ENCODE measurements at places on chromosomes 2 and 18.
A peak's percentile ranks its signal among the peaks of the same experiment; 100 is the strongest.

DNA sequence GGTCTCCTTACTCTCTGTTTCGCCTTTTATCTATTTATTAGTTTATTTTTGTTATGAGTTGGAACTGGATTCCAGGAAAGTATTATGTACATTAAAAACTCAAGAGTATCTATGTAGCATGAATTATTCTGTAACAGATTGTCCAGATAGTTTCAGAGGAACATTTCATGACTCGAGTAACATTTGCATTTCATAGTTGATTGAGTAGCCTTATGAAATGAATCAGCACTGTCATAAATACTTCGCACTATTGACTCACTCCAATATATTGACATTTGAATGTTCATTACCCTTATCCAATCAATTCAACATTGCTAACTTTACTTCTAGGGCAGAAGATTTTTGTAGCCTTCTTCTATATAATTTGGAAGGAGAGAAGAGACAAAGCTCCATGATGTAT is 11.3 kb upstream of the VRK2 start:
- DNase-seq = no peak

DNA sequence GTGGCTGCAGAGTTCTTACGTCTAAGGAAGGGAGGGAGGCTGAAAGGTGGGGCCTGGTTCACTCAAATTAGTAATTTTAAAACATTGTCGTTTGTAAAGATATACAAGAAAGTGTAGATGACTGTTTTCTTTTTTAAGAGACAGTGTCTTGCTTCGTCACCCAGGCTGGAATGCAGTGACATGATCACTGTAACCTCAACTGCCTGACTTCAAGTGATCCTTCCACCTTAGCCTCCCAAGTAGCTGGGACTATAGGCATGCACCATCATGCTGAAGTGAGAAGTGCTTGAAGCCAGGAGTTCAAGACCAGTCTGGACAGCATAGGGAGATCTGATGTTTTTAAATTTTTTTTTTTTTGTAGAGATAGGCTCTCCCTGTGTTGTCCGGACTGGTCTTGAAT is 52.9 kb downstream of the HNRNPLL start:
- DNase-seq = no peak

- DNase-seq = peak; percentile 53
Observed at GRCh38 chr2:69680001-69680675, 36.6 kb upstream of the AAK1 start.

GRCh38 chr2:181570833-181571661 is 85.9 kb downstream of the CERKL start:
- no peak for DNase-seq

DNA sequence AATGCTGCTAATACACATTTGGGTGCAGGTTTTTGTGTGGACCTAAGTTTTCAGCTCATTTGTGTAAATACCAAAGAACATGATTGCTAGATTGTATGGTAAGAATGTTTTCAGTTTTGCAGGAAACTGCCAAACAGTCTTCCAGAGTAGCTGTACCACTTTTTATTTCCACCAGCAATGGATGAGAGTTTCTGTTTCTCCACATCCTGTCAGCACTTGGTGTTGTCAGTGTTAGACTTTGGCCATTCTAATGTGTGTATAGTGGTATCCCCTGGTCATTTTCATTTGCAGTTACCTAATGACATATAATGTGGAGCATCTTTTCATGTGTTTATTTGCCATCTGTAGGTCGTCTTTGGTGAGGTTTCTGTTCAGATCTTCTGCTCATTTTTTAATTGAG is 336.4 kb downstream of the GBX2 start:
- no peak for DNase-seq

DNA sequence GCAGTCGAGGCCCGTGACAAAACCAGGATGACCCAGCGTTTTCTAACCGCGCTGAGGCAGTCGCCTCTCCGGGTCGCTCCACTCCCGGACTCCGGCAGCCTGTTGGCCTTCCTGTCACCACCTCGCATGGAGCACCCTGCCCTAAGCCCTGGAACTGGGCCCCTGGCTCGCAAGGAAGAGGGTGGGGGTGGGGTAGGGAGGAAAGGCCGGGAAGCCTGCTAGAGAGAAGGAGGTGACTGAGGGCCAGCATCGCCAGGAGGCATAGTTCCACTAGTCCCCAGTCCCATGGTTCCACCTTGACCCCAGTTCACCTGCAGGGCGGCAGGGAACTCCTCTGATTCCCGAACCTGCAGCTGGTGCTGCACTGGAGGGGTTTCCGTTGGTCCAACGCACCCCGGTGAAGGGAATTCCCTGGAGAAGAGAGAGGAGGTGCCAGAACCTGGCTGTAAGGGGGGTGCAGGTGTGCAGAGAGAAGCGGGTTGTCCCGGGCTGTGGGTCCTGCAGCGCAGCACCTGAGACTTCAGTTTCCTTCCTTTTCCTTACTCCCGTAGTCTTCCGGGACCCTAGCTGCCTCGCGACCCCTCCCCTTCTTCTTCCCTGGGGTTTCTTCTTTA is 11.8 kb upstream of the EN1 start:
- no peak for DNase-seq

GRCh38 chr2:134648586-134648985 is 70.2 kb downstream of the TMEM163 start:
- no peak for DNase-seq

- DNase-seq = no peak
Observed at GRCh38 chr2:140770645-140771044, 1360.2 kb downstream of the LRP1B start.

DNA sequence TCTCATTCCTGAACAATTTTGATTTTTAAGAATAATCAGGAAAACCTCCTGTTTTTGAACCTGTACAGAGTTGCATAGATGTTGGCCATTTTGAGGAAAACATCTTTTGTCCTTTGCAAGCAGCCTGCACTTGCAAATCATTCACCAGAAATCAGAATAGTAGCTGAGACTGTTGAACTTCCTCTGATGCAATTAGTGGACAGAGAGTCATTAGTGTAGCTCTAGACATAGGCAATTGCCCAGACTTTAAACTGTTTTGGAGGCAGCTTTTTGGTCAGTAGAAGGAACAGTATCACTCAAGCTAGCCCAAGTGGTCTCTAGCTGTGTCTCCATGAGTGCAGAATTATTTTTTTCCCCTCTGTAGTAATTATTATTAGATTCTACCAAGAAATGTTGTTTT is 326.1 kb downstream of the PIK3C3 start:
- no peak for DNase-seq

DNA sequence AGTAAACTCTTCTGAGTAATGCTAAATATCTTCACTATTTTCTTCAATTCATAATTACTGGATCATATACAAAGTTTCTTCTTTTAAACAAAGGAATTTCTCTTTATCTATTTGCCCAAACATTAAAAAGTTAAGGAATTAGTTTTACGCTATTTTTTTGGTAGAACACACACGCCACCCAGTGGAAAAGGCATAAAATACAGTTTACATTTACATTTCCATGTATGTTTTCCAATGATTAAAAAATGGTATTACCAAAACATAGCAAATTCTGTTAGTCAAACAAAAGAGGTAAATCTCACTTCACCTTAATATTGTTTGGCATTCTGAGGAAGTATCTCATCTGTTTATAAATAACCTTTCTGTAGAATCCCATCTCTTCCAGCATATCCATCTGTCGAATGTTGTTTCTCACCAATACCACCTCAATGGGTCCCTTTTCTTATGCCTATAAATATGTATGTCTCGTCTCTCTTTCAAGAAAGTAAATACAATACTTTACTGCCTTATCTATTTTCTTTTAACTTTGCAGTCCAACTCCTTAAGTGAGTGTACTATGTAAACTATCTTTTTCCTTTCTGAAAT is 7.2 kb downstream of the BOLL start:
- DNase-seq = peak; percentile 35

GRCh38 chr18:64807560-64807959 is 658.7 kb upstream of the LINC00305 start:
- DNase-seq = no peak

GRCh38 chr2:2777876-2778275 is 446.8 kb upstream of the MYT1L start:
- no peak for DNase-seq

DNA sequence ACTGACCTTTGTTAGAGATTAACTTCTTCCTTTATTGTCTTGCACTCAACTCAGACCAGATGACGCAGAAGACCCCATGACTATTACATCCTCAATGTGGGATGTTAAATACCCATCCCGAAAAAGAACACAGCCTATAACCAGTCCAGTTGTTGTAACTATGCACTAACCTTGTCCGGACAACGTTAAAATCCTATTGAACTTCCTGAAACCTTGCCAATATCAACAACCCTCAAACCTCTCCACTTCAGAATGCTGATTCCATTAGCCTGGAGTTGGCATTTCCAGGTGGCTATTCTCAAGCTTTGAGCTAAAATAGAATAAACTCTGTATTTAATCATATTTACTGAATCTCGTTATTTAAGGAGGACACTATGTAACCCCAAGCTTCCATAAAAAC is 13.6 kb downstream of the NMS start:
- DNase-seq = no peak

GRCh38 chr2:148132412-148132811 is 111.5 kb downstream of the MBD5 start:
- no peak for DNase-seq

DNA sequence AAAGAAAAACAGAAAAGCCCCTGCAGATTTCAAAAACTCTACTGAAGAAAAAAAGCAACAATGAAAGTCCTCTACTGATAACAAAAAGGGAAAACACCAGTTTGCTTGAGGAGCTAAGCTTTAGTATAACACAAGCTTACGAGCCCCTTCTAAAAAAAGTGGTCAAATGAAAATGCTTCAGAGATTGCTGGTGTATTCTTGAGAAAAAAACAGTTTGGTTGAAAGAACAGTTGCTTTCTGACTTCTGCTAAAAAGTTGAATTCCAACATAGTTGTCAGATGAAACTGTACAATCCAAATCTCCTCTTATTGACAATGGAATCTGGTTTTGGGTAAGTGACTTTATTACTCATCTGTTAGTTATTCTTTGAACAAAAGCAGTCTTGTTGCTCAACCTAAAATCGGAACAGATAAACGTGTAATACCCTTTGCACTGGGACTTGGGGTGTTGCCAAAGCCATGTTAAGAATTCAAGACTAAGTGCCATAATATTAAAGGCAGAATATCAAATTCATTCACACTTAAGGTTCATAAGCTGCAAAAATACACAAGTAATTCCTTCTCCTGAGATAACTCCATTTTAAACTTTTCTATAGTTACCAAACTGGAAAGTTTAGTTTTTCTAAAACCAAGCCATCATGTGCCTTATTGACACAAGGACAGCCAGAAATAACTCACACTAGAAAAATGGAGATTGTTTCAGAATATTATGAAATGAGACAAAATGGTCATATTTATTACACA is 45.3 kb upstream of the SPAG16 start:
- DNase-seq = no peak

DNA sequence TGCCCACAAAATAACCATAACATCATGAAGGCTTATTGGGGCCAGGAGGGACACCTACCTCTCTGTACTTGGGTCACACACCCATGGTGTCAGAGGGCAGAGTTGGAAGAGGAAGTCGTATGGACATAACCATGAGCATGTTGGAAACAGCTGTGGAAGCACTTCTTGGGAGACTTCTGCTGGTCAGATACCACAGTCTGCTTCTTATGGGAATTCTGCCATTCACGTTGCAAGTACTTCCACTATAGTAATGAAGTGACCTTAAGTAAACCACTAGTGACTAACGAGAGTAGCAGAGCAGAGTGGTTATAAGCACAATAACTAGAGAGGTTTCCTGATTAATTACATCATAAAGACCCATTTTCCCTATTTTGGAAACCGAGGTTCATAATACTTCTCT is 61.1 kb upstream of the TFPI start:
- DNase-seq = no peak

GRCh38 chr18:74804677-74805076 is 207.0 kb downstream of the ZNF407 start:
- no peak for DNase-seq

DNA sequence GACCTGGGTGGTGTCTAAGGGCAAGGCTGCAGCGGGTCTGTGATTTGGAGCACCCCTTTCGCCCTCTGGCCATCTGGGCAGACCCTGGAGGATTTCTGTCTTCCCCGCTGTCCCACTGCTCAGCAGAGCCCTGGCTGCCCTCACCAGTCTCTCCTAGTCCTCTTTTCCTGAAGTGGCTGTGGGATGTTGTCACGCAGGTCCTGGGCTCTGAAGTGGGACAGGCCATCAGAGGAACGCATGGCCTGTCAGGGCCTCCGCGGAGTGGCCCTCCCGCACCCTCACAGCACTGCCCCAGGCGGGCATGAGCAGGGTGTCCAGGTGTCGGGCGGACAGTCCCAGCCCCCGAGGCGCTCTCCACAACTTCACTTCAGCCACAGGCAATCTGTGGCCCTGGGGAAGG is 1.1 kb upstream of the TMEM185B start:
- DNase-seq = no peak

DNA sequence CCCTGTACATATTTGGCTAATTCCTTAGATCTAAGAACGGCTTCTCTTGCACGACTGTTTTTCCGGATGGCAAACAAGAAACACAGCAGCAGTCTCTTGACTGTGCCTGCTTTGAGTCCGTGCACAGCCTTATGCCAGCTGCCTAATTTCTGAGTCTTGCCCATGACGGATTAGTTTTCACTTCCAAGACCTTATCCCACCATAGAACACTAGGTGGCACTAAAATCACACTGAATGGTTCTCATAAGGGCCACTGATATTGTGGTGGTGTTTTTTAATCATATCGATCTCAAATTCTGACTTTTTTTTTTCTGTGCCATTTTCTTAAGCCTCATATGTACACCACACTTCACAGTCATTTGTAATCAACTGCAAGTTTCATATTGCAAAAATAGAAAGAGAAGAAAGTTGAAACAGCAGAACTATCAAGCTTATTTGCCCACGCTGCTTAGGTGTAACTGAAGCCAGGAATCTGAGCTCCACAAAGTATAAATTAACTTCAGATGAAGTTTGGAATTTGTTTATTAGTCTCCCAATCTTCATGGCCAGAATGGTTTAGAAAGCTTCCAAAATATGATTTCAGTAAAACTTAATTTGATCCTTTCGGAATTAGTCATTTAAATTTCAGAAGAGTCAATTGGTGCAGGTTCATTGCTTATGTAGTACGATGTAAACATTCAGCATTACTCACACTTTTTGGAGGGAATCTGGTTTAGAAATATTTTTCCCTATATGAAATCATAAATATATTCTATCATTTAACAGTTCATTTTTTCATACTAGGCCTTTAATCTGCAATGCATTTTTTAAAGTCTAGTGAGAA is 45.5 kb upstream of the SCN7A start:
- DNase-seq = peak; percentile 66

GRCh38 chr2:143504397-143504796 is 375.2 kb downstream of the ARHGAP15 start:
- DNase-seq = no peak

Data from inflammatory macrophage (primary cell).